ENCODE measurements at places on chromosomes 2 and 18.

DNA sequence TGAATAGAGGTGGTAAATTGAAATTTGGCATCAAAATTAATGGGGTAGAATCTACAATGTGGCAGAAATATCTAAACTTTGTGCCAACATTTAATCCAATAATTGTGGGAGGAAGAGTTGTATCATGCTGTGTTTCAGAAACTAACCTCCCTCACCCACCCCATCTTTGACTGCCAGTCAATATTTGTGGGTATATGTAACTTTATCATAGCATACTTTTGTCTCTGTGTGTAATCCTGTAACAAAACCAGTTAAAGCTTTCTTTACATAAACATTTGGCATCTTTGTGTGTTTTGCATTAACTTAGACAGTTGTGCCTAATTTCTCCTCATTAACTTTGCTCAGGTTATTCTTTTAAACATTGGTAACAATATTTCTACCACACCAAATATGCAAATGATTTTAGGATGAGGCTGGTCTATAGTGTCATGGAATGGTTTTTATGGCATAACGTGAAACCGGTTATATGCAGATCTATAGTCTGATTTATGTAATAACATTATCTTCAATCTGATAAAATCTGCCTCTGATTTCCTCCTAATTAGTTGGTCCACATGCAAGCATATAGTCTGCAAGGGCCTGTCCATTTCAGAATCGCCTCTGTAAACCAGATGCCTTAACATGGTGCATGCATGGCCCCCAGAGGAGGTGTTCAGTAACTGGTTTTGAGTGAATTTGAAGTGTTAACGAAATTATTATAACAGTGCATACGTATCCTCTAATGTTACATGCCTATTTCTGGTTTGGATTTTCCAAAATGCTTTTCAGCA, 84.3 kb downstream of the ACSL3 start:
- DNase-seq = no peak

DNA sequence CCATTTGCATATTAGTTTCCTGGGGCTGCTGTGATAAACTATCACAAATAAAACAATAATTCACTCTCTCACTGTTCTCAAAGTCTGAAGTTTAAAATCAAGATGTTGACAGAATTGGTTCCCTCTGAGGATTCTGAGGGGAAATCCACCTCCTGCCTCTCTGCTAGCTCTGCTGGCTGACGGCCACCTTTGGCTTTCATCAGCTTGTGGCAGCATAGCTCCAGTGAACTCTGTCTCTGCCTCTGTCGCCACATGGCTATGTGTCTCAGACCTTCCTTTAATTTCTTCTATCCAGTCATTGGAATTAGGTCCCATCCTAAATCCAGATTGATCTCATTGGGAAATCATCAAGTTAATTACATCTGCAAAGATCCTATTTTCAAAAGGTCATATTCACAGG, 38.9 kb upstream of the TRIM43 start:
- no peak for DNase-seq

GRCh38 chr2:120439637-120440384, 93.9 kb downstream of the INHBB start:
- DNase-seq = no peak

GRCh38 chr18:79819968-79820351, 22.2 kb downstream of the KCNG2 start:
- no peak for DNase-seq

- DNase-seq = no peak
These were observed 269.4 kb downstream of the LOXHD1 start for GRCh38 chr18:46387441-46388131.

GRCh38 chr18:62399276-62399675, 74.2 kb downstream of the TNFRSF11A start:
- no peak for DNase-seq

DNA sequence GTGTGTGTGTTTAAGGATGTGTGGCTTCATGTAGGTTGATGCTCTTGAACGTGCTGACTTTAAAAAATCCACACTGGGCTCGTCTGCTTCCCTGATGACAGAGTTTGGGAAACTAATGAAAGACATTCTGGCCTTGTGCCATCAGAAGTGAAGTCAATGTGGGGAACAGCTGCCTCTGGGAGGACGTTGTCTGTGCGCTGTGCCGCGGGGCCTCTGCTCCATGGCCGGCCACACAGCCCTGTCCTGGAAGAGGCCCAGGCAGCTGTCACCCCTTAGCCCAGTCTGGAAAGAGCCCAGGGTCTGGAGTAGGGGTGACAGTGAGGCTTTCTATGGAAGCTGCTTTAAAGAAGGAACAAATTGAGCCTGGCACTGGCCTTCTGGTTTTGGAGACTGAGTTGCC, 155.8 kb downstream of the SH3RF3 start:
- no peak for DNase-seq

GRCh38 chr2:32357318-32358110, 691 bp downstream of the BIRC6 start:
- DNase-seq = no peak

- DNase-seq = no peak
These were observed 87.8 kb upstream of the EML6 start for GRCh38 chr2:54635554-54636152.

DNA sequence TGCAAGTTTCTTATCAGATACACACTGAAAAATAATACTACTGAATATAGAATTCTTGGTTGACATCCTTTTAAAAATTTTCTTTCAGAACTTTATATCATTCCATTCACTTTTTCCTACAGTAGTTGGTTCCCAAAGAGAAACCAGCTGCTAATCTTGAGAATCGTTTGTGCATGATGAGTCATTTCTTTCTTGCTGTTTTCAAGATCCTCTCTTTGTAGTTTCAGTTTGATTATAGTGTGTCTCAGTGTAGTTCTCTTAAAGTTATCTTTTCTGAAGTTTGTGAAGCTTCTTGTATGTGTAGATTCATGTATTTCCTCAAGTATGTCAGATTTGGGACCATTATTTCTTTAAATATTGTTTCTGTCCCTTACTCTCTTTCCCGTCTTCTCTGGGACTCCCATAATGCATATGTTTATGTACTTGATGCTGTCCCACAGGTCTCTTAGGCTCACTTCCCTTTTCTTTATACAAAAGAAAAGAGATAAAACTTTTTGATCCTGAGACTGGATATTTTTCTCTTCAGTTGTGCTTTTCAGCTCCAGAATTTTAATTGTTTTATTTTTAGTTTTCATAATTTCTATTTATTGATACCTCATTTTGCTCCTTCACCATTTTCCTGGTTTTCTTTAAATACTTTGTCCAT, 801.0 kb downstream of the TDRD15 start:
- no peak for DNase-seq
